ENCODE measurements at places on chromosomes 1 and 21.

DNA sequence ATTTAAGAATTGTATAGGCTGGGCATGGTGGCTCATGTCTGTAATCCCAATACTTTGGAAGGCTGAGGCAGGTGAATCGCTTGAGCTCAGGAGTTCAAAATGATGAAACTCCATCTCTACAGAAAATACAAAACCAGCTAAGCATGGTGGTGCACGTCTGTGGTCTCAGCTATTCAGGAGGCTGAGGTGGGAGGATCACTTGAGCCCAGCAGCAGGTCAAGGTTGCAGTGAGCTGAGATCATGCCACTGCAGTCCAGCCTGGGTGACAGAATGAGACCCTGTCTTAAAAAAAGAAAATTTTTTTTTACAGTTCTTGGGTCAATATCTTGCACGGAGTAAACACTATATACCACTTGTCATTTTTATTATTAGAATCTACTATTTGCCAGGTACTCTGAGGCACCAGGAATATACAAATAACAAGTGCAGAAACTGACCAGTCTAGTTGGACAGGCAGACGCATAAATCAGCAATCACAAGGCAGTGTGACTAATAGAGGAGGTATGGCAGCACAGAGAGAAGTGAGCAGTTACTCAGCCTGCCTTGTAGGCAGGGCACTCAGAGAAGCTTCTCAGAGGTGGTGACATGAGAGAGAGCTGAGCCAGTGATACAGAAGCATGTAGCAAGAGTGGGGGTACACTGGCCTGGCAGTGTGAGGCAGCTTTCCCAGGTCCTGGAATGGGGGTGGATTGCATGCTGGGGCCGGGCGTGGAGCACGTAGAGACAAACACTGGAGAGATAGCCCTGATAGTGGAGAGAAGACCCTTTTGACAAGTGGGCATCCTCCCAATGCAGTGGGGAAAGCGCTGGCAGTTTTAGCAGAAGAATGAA, 8.0 kb downstream of the PHLDA3 start:
- DNase-seq, result no peak

DNA sequence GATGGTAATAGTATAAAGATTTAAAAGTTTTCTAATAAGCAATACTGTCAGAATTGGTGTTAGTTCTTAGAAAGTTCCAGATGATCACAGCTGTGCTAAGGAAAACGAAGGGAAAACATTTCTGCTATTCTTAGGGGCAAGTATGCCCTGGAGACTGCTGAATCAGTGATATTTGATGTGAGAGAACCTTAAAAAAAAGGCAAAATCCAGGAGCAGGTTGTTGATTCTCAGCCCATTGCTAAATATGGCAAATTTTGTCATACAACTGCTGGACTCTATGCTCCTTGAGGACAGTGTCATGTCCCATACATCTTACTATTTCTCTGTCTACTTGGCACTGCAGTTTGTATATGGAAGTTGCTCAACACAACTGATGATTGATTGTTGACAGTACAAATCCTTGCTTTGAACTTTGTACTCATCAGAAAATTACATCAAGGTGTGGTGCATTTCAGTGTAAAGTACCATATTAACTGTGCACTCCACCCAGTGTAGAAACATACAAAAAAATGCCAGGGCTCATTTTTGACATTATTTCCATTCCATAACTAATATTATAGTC, 10.9 kb downstream of the CRCT1 start:
- no peak for DNase-seq

- no peak for DNase-seq
Observed at GRCh38 chr21:38777531-38777930, 28.2 kb upstream of the ETS2 start.

DNA sequence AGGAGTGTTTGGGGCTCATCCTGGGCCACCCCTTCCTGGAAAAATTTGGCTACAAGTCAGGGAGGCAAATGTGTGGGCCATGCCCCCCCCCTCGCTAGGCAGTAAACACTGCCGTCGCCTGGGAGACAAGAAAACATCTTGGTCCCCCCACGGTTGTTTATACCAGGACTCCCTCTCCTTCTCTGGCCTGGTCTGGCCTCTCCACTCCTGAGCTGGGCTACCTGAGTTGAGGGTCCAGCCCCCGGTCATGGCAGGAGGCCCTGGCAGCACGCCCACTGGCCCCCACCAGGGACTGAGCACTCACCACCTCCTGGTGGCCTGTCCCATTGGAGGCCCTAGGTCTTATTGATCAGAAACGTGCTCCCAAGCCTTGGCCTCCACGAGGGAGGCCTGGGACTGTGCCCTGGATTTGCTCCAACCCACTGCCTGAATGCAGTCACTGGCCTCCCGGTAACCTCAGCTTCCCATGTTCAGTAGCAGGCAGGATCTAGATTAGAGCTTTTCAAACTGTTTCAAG, 15.8 kb downstream of the KCNQ4 start:
- DNase-seq, result no peak

DNA sequence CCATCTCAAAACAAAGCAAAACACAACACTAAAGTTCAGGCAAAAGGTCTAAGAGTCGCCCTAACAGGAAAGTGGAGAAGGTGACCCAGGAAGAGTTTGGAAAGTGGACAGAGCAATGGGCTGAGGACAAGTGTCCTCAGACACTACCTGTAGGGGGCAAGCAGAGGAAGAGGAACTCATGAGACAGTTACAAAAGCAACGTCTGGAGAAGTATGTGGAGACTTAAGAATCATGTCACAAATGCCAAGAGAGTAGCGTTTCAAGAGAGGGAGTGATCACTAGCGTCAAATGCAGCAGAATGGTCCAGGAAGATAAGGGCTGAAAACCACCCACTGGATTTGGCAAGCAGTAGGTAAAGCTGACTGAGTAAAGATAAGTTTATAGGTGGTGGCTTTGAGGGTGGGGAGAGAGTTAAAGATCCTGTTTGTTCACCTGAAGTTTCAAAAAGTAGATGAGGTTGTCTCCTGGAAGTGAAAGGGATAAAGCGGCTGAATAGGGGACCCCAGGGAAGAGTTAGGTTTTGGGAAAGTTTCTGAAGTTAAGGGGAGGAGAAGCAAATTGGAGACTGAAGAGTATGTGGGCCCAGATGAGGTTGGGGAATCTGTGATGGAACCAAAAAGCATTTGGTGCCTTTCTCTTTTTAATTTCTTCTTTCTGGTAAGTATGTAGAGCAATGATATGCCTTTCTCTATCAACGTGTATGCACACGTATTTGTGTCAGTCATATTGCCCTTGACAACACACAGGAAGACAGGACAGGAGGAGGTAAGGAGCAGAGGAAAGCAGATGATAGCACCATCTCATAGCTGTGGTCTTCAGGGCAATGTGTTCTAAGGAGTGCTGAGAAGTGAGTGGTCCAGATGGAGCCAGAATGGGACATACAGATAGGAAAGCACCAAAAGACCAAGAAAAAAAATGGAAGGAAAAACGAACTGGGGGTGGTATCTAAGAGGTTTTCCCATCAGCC, 3.1 kb downstream of the BSDC1 start:
- DNase-seq, result no peak

DNA sequence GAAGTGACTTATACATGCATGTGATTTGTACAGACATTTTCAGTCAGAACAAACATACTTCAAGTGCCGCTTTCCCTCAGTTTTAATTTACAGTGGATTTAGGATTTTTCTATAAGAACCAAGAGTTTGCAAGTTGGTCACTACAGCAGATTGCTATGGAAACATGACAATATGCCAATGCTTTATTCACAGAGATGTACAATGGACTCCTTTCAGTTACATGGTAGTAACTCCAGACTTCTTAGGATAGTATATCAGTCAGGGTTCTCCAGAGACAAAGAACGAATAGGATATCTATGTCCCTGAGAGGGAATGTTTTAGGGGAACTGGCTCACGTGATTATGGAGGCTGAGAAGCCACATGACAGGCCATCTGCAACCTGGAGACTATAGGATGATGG, 27.4 kb downstream of the IFI44 start:
- DNase-seq, result no peak

DNA sequence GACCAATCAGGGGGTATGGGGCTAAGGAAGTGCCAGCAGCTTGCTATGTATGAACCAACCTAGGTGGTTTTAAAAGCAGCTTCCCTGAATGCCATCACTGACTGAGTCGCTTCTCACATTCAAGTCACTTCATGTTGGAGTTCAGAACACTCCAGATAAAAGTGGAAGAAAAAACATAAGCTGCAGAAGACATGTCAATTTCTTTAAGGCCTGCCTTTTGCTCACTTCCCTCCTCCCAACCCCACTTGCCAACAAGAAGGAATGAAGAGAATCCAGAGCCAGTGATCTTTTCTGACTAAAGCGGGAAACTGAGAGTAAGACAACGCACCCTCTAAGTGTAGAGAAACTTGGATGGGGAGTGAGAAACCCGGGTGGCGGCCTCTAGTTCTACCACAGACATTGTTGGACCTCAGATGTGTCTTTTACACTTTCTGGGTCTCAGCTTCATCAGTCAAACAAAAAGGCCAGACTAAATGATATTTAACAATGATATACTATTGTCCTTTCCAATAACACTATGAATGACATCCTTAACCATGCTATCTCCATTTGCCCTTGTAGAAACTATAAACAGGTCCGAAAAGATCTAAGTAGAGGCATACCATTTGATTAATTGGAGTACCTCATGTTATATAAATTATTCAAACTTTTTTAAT, 54.1 kb downstream of the LUZP1 start:
- no peak for DNase-seq

DNA sequence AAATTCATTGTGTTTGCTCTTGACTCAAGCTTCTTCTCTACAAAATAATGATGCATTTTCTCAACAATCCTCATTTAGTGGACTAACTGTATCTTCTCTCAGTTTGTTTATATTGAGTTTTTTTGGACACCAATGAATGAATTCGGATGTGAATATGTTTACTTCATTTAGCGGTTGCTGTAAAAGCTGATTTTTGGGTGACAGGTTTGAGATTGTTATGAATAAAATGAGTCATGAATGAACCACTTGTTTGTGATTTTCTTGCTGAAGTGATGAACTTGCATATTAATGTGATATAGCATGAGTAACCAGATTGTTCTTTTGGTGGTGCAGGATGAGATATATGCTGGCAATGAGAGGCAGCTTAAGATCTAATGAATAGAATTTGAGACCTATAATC, 3.1 kb downstream of the DNM3 start:
- DNase-seq, result no peak

- DNase-seq, result no peak
Observed at GRCh38 chr1:53728702-53729455, 10.1 kb downstream of the GLIS1 start.
